ENCODE measurements at places on chromosomes 2 and 18. TPM values are rescaled to one million over a fixed set of nuclear protein-coding genes. Genes with fewer than 3 reads are reported as not detected.

GRCh38 chr2:189411860-189412259 lies 29.4 kb upstream of the WDR75 start:
- H3K27me3 ChIP-seq = no peaks in the 10 kb centered on the region
- DNase-seq = no peak
- H3K27ac ChIP-seq = no peak overlapping the region
- no peaks in the 10 kb centered on the region for H3K4me1 ChIP-seq
- no peak overlapping the region for H3K4me3 ChIP-seq

GRCh38 chr18:1995041-1995612 lies 576.2 kb downstream of the METTL4 start:
- H3K27me3 ChIP-seq = no peaks in the 10 kb centered on the region
- no peaks in the 10 kb centered on the region for H3K36me3 ChIP-seq
- no peaks in the 10 kb centered on the region for H3K4me1 ChIP-seq
- H3K27ac ChIP-seq = no peak overlapping the region
- DNase-seq = no peak

DNA sequence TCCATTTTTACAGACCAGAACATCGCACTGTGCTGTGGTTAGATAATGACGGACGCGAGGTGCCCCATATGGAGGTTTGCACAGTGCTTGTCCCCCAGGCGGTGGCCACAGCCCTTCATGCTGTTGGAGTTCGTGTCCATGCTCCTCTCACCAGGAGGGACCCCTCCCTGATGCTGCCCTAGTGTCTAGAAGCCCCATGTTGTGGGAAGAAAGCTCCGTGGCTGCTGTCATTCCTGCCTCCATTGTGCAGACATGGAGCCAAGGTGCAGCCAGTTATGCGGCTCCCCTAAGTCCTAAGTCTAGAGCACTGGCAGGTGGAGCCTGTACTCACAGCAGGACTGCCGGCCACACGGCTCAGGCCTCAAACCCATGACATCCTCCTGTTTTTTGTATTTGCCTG lies 464.9 kb downstream of the EIPR1 start:
- H3K4me1 ChIP-seq = no peaks in the 10 kb centered on the region
- no peaks in the 10 kb centered on the region for H3K36me3 ChIP-seq
- H3K27ac ChIP-seq = no peak overlapping the region
- H3K4me3 ChIP-seq = no peak overlapping the region
- no peak for DNase-seq

The DOCK10 gene
- total RNA-seq = 184 TPM

The SATB2 gene
- not detected for total RNA-seq

The WNT10A gene
- 4.8 TPM for total RNA-seq

All from CD4-positive, alpha-beta T cell (primary cell).